CD4-positive, alpha-beta T cell treated with Interleukin-15 for 4 hours (primary cell): ENCODE measurements at places on chromosomes 2 and 18.
A peak's percentile ranks its signal among the peaks of the same experiment; 100 is the strongest.

DNA sequence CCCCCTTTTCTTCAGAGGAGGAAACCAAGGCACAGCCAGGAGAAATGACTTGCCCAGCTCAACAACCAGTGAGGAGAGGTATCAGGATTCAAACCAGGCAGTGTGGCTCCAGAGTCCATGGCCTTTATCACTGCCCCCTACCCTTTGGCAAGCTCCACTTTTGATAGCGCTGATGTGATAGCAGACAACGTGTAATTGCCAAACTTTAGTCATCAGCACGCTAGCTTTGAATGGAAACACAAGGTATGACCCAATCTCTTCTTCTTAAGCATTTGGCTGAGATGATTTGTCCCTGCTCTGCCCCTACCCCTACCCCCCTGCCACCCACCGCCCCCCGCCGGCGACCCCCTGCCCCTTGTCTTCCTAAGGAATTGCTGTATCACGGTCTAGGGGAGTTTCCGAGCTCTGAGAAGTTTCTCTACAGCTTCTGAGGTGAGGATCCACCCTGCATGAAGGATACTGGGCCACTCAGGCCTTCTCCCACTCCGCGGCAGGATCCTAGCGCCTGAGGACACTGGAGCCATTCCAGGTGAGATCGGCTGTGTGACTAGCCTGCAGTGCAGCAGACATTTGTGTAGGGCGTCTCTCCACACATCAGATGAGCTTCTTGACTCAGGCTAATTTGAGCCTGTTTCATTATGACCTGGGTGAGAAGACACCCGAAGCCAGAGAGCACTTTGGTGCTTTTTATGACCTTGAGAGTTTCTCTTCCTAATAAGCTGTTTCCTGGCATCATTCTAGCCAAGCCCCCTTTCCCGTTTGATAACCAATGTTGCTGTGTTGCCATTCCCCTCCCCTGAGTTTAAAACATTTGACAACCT lies 75.1 kb upstream of the MAP4K4 start:
- no peak for DNase-seq

- no peak for DNase-seq
Observed at GRCh38 chr2:219434468-219434717, 250 bp upstream of the SPEG start.

GRCh38 chr2:60413069-60413813 lies 140.2 kb downstream of the BCL11A start:
- DNase-seq = no peak

- DNase-seq = no peak
Observed at GRCh38 chr18:57649556-57650500, 28.2 kb upstream of the NARS1 start.

DNA sequence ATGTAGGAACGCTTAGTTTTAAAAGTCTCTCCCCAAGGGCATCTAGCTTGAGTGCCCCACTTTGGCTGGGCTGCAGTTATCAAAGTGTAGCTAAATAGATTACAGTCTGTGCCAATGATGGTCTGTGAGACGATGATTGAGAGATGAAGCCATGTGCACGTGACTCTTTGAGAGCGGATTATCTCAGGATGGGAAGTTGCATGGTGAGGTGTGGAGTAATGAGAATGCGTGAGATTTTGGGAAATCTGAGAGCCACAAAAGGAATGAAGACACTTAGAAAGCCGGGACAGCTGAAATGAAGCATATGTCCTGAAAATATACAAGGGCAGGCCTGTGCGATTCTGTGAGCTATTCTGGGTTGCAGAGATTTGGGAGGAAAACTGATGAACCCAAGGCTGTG lies 370.0 kb downstream of the TGIF1 start:
- no peak for DNase-seq

- no peak for DNase-seq
Observed at GRCh38 chr2:199458806-199459285, 1.1 kb upstream of the SATB2 start.

- DNase-seq = no peak
Observed at GRCh38 chr2:38106405-38107094, 30.6 kb upstream of the CYP1B1 start.

GRCh38 chr2:28424799-28425463 lies 32.3 kb downstream of the FOSL2 start:
- DNase-seq = peak; percentile 37

DNA sequence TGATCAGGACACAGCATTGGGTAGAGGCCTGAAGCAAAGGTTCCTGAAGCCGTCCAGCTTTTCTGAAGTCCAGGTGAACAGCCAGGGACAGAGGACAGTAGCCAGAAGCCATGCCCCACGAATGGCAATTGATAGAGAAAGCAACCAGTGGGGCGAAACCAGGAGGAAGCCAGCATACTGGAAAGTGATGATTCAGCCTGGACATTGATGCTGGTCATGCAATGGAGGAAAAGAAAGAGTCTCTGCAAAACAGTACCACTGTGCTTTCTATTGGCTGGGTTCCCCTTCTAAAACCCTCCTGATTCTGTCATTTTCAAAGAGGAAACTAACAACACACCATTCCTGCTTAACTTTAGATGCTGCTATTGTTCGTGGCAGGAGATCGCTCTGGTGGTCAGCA lies 221.4 kb upstream of the EPAS1 start:
- no peak for DNase-seq

GRCh38 chr2:85907671-85908157 lies 18.9 kb upstream of the ST3GAL5 start:
- DNase-seq = no peak

GRCh38 chr2:172299741-172300140 lies 127.6 kb upstream of the ITGA6 start:
- no peak for DNase-seq

GRCh38 chr2:74048843-74049519 lies 64.3 kb downstream of the TET3 start:
- DNase-seq = no peak

DNA sequence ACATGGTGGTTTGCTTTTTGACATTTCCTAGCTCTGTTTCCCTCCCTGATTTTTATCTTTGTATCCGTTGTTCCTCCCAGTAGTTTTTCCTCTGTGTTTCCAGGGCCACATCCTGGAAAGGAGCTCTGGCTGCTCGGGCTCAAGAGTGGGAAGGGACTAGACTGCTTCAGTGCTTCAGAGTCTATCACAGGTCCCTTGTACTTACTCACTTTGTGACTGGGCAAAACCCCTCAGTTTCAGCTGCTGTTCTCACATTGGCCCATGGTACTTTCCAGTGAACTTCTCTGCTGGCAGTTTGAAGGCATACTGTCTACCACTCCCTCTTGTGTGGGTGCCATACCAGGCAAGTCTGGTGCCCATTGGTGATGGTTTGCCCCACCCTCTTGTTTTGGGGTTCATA lies 7.5 kb upstream of the STAMBP start:
- no peak for DNase-seq

GRCh38 chr2:102367331-102367971 lies 11.9 kb downstream of the IL18R1 start:
- DNase-seq = peak; percentile 57

- DNase-seq = no peak
Observed at GRCh38 chr2:9573013-9573720, 17.5 kb upstream of the ADAM17 start.

GRCh38 chr18:3526421-3527354 lies 76.7 kb downstream of the TGIF1 start:
- no peak for DNase-seq

DNA sequence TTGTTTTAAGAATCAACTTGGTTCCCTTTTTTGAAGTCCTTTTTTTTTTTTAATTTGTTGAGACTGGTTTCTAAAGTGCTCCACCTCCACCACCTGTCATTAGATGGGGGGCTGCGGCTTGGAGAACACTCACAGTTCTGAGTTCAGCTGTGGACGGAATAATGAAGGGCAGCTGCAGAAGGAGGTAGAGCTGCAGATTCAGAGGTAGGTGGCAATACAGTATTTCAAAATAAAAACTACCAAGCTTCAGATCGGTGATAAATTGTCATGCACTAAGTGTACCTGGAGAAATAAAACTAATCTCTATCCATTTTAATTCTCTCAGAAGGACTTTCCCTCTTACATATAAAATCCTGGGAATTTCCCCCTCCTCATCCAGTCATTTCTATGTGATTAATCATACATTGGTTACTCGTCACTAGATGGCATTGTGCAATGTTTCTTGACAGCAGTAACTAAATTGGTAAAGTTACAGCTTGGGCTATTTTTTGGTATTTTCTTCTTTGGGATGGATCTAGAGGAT lies 81.1 kb upstream of the SLC39A10 start:
- no peak for DNase-seq

GRCh38 chr2:142599504-142599903 lies 278.0 kb upstream of the KYNU start:
- DNase-seq = no peak

GRCh38 chr2:120771781-120772208 lies 36.1 kb downstream of the GLI2 start:
- no peak for DNase-seq

DNA sequence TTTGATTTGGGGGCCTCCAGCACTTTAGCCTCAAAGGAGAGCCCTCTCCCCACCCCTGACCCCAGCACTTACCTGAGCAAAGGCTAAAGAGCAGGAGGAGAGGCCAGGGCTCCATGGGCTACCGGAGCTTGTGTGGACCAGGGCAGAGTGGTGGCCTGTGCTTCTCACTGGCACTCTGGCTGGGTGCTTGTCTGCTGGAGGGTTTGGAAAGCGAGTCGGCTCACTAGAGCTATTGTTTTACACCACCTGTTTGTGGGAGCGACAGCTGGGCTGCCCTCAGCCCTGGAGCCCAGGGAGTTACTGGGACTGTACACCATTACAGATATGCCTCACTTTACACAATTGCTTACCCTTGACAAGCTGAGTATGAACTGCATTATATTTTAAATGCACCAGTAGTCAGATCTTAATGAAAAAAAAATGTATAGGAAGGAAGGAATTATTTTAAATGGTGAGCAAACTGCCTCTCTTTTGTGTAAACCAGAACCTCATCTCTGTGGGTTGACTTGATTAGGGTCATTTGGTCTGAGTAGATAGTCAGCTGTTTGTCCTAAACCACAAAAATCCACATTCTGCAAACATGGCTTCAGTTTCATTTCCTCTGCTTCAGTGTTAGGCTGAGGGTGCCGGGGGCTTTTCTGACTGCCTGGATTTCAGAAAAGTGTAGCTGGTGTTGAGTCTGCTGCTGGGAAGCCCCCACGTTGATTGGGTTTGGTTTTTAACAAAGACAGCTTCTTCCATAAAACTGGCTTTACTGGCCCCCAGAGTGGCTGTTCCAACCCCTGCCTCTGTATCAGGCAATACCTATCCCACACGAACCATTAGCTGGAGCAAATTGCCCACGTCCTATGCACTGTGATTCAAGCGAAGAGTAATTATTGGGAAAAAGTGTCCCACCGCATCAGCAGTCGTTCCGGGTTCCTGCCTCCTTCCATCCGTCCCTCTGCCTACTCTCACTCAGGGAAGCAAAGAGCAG lies at the start of gene CHRNA1:
TSS of gene CHRNA1 (minus strand) at position 193 of the 976 bp plus-strand sequence. CDS start at position 115, 78 bp downstream.
- no peak for DNase-seq

DNA sequence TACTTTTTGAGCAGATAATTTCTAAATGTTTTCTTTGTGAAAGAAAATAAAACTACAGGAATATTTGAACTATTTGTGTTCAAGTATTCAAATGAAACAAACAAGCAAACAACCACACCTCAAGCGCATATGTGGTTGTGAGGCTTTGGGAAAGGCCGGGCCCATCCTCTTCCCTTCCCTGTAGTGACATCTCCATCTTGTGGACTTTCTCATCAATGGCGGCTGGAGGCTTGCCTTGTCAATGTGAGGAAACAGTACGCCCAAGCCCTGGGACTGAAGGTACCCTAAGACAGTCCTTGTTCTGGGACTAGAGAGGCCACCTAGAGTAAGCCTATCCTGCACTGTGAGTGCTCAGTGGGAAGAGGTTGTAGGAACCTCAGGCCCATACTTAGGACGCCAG lies 166.8 kb downstream of the TPGS2 start:
- DNase-seq = no peak

DNA sequence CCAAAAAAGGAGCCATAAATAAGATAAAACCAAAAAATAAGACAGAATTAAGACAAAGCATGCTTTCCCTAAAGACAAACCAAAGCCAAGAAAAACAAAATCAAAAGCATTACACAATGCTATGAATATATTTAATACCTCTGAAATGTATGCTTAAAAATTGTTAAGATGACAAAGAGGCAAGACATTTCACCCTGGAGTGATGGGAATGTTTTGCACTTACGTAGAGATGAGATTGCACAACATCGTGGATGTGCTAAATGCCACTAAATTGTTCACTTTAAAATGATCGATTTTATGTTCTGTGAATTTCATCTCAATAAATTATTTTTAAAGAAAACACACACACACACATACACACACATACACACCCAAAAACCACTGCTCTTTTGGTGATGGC lies 386.6 kb upstream of the KLHL29 start:
- DNase-seq = no peak

DNA sequence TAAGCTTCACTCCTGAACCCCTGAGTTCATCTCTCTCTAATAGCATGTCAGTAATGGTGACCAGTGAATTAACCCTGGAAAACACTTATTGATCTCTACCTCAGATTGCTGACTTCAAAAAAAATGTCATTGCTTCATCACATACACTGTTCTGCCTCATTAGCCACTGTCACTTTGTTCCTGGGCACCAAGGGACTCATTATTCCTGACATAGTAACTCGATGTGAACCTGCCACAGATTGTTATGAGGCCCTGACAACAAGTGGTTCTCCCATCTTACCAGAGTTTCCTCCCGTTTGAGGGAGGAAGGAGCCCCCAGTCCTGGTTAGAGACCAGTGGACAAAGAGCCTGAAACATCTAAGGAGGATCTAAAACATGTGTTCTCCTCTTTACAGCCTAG lies 403.3 kb upstream of the SMIM21 start:
- DNase-seq = no peak

- DNase-seq = no peak
Observed at GRCh38 chr2:69549421-69549820, 94.1 kb downstream of the AAK1 start.

- peak; percentile 38 for DNase-seq
Observed at GRCh38 chr2:96895746-96896651, 26.1 kb upstream of the SEMA4C start.

DNA sequence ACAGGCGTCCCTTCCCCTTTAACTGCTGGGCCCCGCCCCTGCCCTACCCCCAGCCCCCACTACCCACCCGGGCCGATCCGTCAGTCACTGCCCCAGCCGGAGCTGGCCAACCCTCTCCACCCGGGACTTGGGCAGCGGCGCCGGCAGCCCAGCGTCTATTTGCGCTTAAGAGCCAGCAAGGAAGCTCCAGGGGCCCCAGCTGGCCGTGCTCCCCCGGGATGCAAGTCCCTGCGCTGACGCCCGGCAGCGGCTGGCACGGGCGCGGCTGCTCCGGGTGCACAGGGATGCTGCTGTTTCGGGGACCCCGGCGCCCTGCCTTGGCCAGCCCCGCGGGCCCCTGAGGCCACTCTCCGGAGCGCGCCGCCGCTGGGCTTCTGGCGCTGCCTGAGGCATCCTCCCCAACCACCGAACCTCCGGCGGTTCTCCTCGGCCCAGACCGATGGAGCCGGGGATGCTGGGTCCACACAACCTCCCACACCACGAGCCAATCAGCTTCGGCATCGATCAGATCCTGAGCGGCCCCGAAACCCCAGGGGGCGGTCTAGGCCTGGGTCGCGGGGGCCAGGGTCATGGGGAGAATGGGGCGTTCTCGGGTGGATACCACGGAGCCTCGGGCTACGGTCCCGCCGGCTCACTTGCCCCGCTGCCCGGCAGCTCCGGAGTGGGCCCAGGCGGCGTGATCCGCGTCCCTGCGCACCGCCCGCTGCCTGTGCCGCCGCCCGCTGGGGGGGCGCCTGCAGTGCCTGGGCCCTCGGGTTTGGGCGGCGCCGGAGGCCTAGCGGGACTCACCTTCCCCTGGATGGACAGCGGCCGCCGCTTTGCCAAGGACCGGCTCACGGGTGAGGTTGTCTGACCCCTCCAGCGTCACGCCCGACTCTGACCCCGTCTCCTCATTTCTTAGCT lies at the start of gene TLX2:
TSS of gene TLX2 (plus strand) at position 83 of the 903 bp plus-strand sequence. CDS start at position 440, 357 bp downstream.
- no peak for DNase-seq
